Activated CD8-positive, alpha-beta memory T cell treated with anti-CD3 and anti-CD28 coated beads for 36 hours (primary cell): ENCODE measurements at places on chromosomes 5 and 9. TPM values are rescaled to one million over a fixed set of nuclear protein-coding genes. Genes with fewer than 3 reads are reported as not detected.

UBE2QL1 gene
- not detected for total RNA-seq

NR4A3 gene
- total RNA-seq: 46.0 TPM

SMIM33 gene
- total RNA-seq: 0.10 TPM

IL5 gene
- 17.6 TPM for total RNA-seq

PCDHB9 gene
- not detected for total RNA-seq

RFX3 gene
- total RNA-seq: 12.4 TPM

SLC2A8 gene
- total RNA-seq: 6.5 TPM

IFNA21 gene
- total RNA-seq: not detected
